ENCODE measurements at places on chromosomes 1 and 21. TPM values are rescaled to one million over a fixed set of nuclear protein-coding genes. Genes with fewer than 3 reads are reported as not detected.

DNA sequence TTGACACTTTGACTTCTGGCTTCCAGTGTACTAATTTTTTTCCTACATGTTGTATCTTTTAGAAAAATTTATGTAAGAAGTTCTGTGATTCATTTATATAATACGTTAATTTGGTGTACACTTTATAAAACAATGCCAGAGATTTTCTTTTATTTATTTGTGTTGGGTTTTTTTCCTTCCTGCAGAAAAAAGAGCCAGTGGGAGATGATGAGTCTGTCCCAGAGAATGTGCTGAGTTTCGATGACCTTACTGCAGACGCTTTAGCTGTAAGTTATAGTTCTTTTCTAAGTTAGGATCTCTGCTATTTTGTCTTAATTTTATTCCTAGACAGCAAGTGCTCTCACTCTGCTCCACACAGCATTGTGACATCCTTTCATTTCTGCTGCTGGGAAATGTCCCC lies 14.4 kb downstream of the SARS1 start:
- no peak overlapping the region for H3K4me3 ChIP-seq
- no peak for DNase-seq
- peaks cover 45% of the 10 kb centered on the region for H3K36me3 ChIP-seq
- no peaks in the 10 kb centered on the region for H3K27me3 ChIP-seq
- no peaks in the 10 kb centered on the region for H3K4me1 ChIP-seq

DNA sequence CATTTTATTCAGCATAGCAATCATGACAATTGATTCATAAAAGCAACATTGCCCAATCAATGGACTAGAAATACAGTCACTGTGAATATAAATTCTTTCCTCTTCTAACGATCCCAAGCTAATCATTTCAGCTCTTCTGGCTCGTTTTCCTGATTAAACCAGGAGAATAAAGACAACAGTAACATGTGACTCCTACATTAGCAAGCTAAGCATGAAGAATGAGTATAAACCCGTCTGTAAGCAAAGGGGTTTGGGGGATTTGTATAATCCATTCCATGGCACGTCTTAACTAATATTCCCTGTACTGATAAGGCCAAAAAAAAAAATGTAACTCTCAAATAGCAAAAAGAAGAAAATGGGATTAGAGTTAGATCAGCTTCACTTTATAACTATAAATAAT lies 21.6 kb downstream of the IRF2BP2 start:
- H3K36me3 ChIP-seq, result no peaks in the 10 kb centered on the region
- no peak overlapping the region for H3K4me3 ChIP-seq
- H3K27me3 ChIP-seq, result no peaks in the 10 kb centered on the region
- H3K4me1 ChIP-seq, result no peaks in the 10 kb centered on the region
- H3K27ac ChIP-seq, result no peak overlapping the region

- no peaks in the 10 kb centered on the region for H3K27me3 ChIP-seq
- no peak overlapping the region for H3K4me3 ChIP-seq
- H3K36me3 ChIP-seq, result no peaks in the 10 kb centered on the region
- DNase-seq, result peak; percentile 89
- H3K4me1 ChIP-seq, result peaks cover 60% of the 10 kb centered on the region
These were observed 78.6 kb downstream of the MAN1C1 start for GRCh38 chr1:25695090-25695770.

GRCh38 chr1:5514527-5515183 lies 477.6 kb downstream of the NPHP4 start:
- H3K4me3 ChIP-seq, result no peak overlapping the region
- H3K36me3 ChIP-seq, result no peaks in the 10 kb centered on the region
- peaks cover 2% of the 10 kb centered on the region for H3K4me1 ChIP-seq
- DNase-seq, result peak; percentile 75
- H3K27me3 ChIP-seq, result no peaks in the 10 kb centered on the region

DNA sequence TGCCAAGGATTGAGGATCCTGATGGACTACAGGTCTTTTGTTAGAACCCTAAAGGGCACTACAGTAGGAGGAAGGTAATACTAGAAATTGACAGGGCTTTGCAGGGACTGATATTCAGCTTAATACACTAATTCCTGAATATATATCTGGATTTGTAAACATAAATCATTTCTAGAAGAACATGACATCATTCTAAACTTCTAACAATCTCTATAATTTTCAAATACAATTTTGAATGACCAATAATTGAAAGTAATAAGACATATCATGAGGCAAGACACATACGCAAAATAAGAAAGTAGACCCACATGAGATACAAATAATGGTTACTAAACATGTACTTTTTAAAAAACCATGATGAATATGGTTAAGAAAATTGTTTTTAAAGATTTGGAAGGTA lies 52.4 kb upstream of the LRRC8B start:
- no peak for DNase-seq
- H3K27me3 ChIP-seq, result no peaks in the 10 kb centered on the region
- no peaks in the 10 kb centered on the region for H3K4me1 ChIP-seq
- H3K4me3 ChIP-seq, result no peak overlapping the region

- no peaks in the 10 kb centered on the region for H3K36me3 ChIP-seq
- no peak for DNase-seq
- H3K4me3 ChIP-seq, result peak overlapping the region; percentile 63
- H3K27me3 ChIP-seq, result no peaks in the 10 kb centered on the region
- peaks cover 17% of the 10 kb centered on the region for H3K4me1 ChIP-seq
- H3K27ac ChIP-seq, result peak overlapping the region; percentile 99
These were observed 104.5 kb upstream of the HNRNPU start for GRCh38 chr1:244968881-244969280.

DNA sequence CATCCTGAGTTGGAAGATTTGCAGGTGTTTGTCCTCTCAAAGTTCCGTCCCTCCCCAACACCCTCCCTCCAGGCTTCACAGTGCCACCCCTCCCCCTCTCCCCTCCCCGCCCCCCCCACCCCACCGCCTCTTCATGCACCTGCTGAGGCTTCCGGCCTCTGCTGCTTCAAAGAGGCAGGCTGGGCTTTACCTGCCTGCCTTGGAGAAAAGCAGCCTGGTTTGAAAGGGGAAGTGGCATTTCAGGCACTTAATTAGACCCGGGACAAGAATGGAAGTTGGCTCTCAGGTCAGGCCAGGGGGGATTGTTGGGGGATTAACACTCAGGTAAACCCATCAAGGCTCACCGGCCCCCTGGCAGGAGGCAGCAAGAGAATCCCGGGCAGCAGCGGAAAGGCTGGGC lies 21.1 kb downstream of the PAX7 start:
- peaks cover 47% of the 10 kb centered on the region for H3K27me3 ChIP-seq
- no peaks in the 10 kb centered on the region for H3K36me3 ChIP-seq
- no peak overlapping the region for H3K4me3 ChIP-seq
- no peak for DNase-seq
- no peak overlapping the region for H3K27ac ChIP-seq

DNA sequence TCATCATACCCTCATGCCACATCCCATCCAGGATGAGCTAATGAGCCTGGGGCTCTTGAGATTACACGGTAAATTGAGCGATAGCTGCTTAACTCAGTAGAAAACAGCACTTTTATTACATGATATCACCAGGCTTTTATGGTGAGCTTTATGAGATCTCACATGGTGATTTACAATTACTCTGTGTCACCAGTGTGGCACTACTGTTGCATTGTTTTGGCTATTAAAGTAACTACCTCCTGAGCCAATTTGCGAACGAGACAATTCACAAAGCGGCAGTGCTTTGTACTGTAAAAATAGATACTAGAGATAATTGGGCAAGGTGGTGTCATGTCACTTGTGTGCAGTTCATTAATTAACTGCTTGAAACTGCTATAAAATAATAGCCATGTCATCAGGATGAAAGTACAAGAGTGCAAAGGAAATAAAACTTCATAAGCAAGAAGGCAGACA lies 767.7 kb upstream of the ADGRL2 start:
- no peaks in the 10 kb centered on the region for H3K27me3 ChIP-seq
- H3K4me1 ChIP-seq, result no peaks in the 10 kb centered on the region
- no peaks in the 10 kb centered on the region for H3K36me3 ChIP-seq
- no peak overlapping the region for H3K27ac ChIP-seq
- no peak for DNase-seq

- H3K27ac ChIP-seq, result peak overlapping the region; percentile 87
- no peaks in the 10 kb centered on the region for H3K36me3 ChIP-seq
- no peaks in the 10 kb centered on the region for H3K4me1 ChIP-seq
- DNase-seq, result peak; percentile 64
- H3K27me3 ChIP-seq, result no peaks in the 10 kb centered on the region
These were observed 352 bp downstream of the KCNK1 start for GRCh38 chr1:233614173-233614742.

The MROH7 gene
- 22.0 TPM for total RNA-seq

The SPRR2F gene
- total RNA-seq, result not detected

The RGSL1 gene
- total RNA-seq, result not detected

The AGO4 gene
- 12.5 TPM for total RNA-seq

The MORN1 gene
- total RNA-seq, result 28.4 TPM

Measured in thyroid gland (tissue), 4 donors.